ENCODE measurements at places on chromosomes 4 and X.

DNA sequence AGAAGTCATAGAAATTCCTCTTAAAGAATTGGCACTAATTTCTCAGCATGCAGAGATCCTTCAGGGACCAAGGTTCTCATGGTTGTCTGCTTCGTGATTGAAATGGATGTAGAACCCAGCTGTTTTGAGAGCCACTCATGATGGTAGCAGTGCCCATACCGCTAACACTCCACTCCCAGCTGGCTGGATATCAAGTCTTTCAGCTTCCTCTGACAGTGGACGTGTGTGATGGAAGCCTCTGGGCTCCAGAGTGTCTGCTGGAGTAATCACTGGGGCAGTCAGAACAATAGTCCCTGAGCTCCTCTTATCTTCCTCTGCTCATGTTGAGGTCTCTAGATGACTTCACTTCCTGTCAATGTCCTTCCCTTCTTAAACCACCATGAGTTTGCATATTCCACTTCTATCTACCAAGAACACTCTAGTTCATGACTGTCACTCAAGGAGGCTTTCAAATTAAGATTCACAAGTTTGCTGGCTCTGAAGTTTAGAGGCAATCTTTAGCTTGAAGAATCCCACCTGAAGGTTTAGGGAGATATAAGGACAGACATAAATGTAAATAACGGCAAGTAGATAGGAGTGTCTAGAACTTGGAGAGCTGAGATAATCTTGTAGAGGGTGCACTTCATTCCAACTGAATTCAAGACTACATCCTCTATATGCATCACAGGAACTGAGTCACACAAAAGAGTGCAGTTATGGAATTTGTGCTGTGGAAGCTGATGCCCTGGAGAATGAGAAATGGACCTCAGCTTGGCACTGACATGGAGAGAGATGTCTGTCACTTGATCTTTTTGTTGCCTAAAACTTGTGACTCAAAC lies 64.5 kb upstream of the WDR1 start:
- DNase-seq: no peak

- no peak for DNase-seq
These were observed 55.3 kb downstream of the AMOT start for GRCh38 chrX:112785344-112785743.

DNA sequence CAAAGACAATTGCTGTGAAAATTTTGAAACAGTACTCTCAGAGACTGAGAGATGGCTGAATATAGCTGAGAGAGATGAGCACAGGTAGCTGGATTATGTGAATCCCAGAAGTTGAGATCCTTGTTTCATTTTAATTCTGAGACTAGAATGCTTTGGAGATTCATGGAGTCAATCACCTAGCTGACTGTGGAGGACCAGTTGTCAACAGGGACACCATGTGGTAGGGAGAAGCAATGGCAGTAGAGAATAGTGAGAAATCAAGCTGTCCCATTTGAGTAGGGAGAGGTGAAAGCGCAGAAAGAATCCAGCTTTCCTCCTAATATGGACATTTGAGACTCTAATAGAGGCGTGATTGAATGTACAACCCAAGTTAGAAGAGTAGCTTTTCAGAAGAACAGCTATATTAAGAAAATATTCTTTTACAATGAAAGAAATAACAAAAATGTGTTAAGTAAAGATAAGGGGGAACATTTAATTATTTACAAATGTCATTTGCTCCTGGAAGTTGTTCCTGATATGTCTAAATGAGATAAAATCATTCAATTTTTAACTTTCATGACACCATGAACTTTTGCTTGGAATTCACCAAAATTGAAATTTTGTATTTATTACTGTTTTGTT lies 30.3 kb upstream of the GLRB start:
- no peak for DNase-seq

DNA sequence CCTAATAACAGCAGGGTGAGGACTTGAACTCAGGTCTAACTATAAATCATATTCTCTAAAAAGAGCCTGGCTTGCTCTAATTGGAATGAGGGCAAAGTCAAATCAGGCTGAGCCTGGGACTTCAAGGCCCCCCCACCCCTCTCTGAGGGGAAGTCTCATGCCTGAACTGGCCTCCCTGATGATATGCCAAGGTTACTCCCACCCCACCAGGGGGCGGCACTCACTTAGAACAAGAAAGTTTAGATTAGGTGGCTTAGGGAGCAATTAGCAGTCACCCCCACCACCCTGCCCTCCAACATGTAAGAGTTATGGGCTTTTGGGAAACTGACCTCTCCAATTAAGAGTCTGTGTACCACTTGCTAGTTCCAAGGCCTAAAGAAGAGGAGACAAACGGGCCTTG lies 2.7 kb downstream of the FOXO4 start:
- DNase-seq: peak; percentile 69

DNA sequence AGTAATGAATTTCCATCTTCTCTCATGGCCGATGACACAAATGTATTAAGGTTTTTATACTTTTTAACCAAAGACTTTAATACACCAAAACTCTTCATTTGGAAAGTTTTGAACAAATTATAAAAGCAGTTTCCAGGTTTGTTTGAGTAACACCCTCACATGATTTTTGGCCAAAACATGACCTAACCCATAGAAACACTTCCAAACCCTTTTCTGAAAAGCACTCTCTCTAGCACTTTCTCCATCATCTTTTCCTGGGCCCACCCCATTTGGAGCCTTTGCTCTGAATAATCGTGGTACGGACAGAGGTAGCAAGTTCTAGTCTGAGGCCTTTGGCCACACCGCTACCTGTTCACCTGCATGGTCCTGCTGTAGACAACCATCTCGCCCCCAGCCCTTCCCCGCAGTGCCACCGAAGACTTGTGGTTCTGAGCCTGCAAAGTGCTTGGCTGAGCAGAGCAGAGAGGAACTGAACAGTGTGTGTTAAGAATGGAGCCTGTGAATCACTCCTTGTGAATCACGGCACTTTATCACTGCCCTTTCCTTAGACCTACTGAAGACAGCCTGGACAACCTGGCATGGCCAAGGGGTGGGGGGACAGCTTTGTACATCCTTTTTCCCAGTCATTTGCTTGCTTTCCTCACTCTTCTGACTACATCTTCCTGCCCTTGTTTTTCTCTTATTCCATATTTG lies 181.8 kb downstream of the PTTG2 start:
- DNase-seq: no peak

Data from activated gamma-delta T cell treated with anti-CD3 and anti-CD28 coated beads, Interleukin-2, amount 50 U/mL, for 16 hours (primary cell).